ENCODE measurements at places on chromosomes 3 and 15. TPM values are rescaled to one million over a fixed set of nuclear protein-coding genes. Genes with fewer than 3 reads are reported as not detected.

DNA sequence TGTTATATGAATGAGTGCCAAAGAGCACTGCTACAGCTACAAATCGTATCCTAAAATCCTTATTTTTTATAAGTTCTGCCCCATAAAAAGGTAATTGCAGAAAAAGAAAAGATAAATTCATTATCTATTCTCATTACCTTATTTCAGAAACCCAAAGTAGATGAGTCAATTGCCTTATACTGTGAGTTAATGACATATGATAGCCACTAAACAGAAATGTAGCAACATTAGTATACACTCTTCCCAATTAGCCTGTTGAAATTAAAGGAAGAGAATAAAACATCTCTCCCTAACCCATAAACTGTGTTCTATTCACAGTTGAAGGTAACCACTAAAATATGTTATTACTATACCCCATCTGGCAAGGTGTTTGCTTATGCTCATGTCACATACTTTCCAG lies 11.0 kb downstream of the TBL1XR1 start:
- DNase-seq: no peak
- H3K4me3 ChIP-seq: no peak overlapping the region
- H3K27me3 ChIP-seq: no peaks in the 10 kb centered on the region
- no peaks in the 10 kb centered on the region for H3K36me3 ChIP-seq
- H3K27ac ChIP-seq: no peak overlapping the region

DNA sequence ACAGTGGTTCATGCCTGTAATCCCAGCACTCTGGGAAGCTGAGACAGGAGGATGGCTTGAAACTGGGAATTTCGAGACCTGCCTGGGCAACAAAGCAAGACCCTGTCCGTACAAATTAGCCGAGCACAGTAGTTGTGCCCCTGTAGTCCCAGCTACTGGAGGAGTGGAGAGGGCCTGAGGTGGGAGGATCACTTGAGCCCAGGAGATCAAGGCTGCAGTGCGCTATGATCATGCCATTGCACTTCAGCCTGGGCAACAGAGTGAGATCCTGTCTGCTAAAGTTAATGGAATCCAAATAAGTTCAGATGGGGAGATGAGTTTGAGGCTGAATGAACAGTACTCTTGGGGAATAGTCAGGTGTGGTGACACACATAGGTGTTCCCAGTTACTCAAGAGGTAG lies 14.4 kb downstream of the TRIM71 start:
- no peak overlapping the region for H3K27ac ChIP-seq
- no peaks in the 10 kb centered on the region for H3K36me3 ChIP-seq
- DNase-seq: no peak
- H3K4me1 ChIP-seq: no peaks in the 10 kb centered on the region

CLN6 gene
- total RNA-seq: 6.5 TPM

DNA sequence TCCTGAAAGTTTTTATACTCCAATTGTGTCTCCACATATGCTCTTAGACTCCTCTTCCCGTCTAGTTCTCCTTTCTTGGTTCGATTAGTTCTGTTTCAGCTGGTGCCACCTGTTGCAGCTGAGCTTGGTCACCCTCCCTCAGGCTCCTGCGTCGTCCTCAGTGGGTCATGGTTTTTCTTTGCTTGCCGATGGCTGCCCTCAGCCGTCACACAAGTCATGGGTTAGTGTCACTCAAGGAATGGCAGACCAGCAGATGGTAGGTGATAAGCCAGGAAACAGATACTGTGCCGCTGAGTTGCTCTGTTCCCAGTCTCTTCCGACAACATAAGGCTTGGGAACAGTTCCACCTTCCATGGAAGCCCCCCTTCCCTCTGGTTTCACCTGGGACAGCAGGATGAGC lies 109.9 kb downstream of the IGF1R start:
- H3K27ac ChIP-seq: no peak overlapping the region
- H3K4me1 ChIP-seq: peaks cover 18% of the 10 kb centered on the region
- no peak overlapping the region for H3K4me3 ChIP-seq
- DNase-seq: no peak
- no peaks in the 10 kb centered on the region for H3K27me3 ChIP-seq

DNA sequence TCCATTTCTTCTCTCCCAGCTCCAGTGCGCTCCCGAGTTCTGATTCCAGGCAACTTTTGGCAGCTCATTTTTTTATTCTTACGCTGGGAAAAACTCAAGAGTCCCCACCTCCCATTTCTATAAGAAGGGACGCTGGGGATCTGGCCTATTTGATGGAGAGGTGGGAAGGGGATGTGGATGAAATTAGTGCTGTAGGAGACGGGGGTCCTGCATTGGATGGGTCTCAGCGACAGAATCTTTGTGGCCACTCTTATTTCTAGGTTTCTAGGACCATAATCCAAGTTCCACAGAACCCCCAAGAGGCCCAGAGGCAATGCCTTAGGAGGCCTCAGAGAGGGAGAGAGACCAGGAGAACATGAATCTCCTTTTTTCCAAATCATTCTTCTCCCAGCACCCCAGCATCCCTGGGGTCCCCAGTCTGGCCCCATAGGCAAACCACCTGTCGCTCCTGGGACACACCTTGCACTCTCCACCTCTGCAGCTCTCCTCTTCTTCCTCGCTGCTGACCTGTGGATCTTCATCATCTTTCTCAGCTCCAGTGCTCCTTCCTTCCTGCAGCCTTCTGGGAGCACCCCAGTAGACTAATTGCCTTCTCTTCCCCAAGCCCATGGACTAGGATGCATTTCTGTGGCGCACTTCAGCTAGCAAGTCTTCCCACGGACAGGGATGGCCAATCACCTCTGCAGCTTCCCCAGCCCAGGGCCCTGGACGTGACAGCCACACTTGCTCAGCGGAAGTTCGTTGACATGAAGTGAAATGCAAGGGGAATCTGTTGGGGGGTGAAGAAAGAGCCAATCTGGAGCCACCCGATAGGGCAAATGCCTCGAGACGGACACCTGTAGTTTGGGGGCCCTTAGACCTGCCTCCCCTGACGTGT lies 100.1 kb upstream of the ALDH1A3 start:
- no peak overlapping the region for H3K27ac ChIP-seq
- no peak for DNase-seq
- H3K4me1 ChIP-seq: no peaks in the 10 kb centered on the region
- H3K36me3 ChIP-seq: no peaks in the 10 kb centered on the region
- H3K27me3 ChIP-seq: no peaks in the 10 kb centered on the region

DNA sequence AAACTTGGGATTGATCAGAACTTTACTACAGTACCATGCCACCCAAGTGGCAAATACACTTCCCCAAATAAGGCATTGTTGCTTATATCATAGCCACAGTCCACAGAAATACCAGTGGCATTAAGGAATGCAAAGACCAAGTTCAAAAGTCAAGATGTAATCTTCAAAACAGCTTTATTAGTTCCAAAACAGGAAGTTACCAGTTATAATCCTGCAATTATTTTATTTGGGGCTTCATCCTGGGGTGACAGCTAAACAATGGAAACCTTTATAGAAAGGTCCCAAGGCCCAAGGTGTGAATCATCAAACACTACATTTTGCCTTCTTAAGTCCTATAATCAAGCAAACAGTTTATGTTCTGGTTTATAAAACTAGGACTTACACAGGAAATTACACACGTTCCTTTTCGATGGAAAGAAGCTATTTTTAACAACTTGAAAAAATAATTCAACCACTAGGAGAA lies 30.3 kb upstream of the RNF7 start:
- no peaks in the 10 kb centered on the region for H3K27me3 ChIP-seq
- H3K27ac ChIP-seq: peak overlapping the region; percentile 96
- no peak overlapping the region for H3K4me3 ChIP-seq
- H3K36me3 ChIP-seq: no peaks in the 10 kb centered on the region
- H3K4me1 ChIP-seq: peaks cover 14% of the 10 kb centered on the region

RTP3 gene
- not detected for total RNA-seq

DNA sequence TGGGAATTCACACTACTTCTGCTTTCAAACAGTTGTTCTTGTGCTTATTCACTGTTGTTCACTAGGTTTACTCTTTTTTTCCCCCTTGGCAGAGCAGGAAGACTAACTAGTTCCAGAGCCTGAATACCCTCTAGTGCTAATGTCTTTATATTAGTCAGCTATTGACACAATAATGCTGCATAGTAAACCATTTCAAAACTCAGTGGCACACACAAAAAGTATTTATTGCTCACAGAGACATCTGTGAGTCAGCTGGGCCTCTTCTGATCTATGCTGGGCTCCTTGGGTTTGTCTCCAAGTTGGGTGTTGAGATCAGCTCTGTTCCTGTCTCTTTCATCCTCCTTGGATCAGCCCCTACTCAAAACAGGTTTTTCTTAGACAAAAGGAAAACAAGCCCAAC lies 51.1 kb downstream of the RSRC1 start:
- no peaks in the 10 kb centered on the region for H3K36me3 ChIP-seq
- no peaks in the 10 kb centered on the region for H3K4me1 ChIP-seq
- no peak overlapping the region for H3K4me3 ChIP-seq

- H3K27ac ChIP-seq: no peak overlapping the region
- H3K4me1 ChIP-seq: no peaks in the 10 kb centered on the region
- H3K36me3 ChIP-seq: no peaks in the 10 kb centered on the region
- DNase-seq: peak; percentile 5
- no peak overlapping the region for H3K4me3 ChIP-seq
Measured at GRCh38 chr3:133792171-133792763, 13.3 kb upstream of the SRPRB start.

FYTTD1 gene
- 67.2 TPM for total RNA-seq

GRCh38 chr15:82643992-82644391 lies 3.2 kb downstream of the CPEB1 start:
- no peak for DNase-seq
- no peak overlapping the region for H3K4me3 ChIP-seq
- no peaks in the 10 kb centered on the region for H3K4me1 ChIP-seq
- no peak overlapping the region for H3K27ac ChIP-seq
- no peaks in the 10 kb centered on the region for H3K36me3 ChIP-seq

DNA sequence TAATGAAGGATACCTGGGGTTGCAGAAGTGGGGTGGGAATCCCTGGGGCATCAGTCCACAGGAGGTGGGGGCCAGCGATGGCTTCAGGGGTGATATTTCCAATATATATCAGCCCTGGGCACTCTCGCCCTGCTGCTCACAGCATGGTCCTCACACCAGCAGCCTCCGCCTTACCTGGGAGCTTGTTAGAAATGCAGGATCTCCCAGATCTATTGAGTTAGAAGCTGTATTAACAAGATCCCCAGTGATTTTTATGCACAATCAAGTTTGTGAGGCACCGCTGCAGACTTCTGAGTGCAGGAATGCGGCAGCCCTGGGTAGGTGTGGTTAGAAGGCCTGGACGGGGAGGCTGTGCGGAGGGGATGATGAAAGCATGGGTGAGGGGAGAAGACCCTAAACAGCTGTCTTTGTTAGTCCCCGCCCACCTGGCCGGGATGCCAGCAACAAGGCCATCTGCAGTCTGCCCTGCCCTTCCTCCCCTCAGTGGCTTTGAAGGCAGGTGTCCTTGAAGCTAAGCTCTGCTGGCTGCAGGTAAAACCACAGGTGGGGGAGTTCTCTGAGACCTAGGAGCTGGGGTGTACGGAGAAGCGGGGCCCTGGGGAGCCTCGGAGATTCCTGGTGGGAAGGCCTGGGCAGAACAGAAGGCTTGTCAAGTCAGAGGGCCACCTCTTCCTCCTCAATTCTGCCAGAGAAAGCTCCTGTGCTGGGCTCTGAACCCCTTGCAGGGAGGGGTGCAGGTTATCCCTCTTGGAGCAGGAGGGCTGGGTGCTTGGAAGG lies 11.4 kb downstream of the FAM107A start:
- H3K4me3 ChIP-seq: no peak overlapping the region
- H3K4me1 ChIP-seq: peaks cover 4% of the 10 kb centered on the region
- no peaks in the 10 kb centered on the region for H3K27me3 ChIP-seq

- H3K36me3 ChIP-seq: peaks cover 31% of the 10 kb centered on the region
- no peaks in the 10 kb centered on the region for H3K27me3 ChIP-seq
- peak; percentile 79 for DNase-seq
- peak overlapping the region; percentile 89 for H3K4me3 ChIP-seq
- H3K4me1 ChIP-seq: peaks cover 5% of the 10 kb centered on the region
Measured at GRCh38 chr3:55482496-55483195, 4.5 kb downstream of the WNT5A start.

CCR5 gene
- total RNA-seq: not detected

- no peaks in the 10 kb centered on the region for H3K27me3 ChIP-seq
- no peak overlapping the region for H3K4me3 ChIP-seq
- H3K4me1 ChIP-seq: peaks cover 7% of the 10 kb centered on the region
- H3K36me3 ChIP-seq: no peaks in the 10 kb centered on the region
- H3K27ac ChIP-seq: no peak overlapping the region
Measured at GRCh38 chr3:152127058-152127457, 141.7 kb upstream of the MBNL1 start.

- H3K4me3 ChIP-seq: no peak overlapping the region
- no peaks in the 10 kb centered on the region for H3K36me3 ChIP-seq
- no peaks in the 10 kb centered on the region for H3K27me3 ChIP-seq
- H3K27ac ChIP-seq: no peak overlapping the region
Measured at GRCh38 chr15:37581866-37582532, 352.4 kb upstream of the TMCO5A start.
